Peyer's patch (tissue), 4 donors: ENCODE measurements at places on chromosomes 5 and 9.

- DNase-seq: no peak
These were observed 2.8 kb upstream of the ADAMTS12 start for GRCh38 chr5:33894566-33894965.

GRCh38 chr5:39604491-39604890 lies 179.7 kb upstream of the DAB2 start:
- DNase-seq: no peak

GRCh38 chr5:41683181-41683580 lies 172.8 kb upstream of the PLCXD3 start:
- DNase-seq: no peak

DNA sequence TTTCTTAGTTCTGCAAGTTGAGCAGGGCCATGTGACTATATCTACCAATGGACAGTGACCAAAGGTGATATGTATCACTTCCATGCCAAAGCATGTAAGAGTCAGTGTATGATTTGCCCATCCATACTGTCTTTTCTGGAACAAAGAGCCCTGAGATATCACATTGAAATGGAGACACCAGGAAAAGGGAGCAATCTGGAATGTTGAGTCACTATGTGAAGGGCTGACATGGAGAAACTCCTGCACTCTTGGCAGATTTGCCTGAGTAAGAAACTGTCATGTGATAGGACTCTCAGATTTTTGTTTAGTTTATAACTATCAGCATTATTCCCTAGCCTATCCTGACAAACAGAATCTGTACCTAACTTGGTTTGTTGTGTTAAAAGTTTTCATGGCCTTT lies 29.8 kb upstream of the TMEM161B start:
- DNase-seq: no peak

DNA sequence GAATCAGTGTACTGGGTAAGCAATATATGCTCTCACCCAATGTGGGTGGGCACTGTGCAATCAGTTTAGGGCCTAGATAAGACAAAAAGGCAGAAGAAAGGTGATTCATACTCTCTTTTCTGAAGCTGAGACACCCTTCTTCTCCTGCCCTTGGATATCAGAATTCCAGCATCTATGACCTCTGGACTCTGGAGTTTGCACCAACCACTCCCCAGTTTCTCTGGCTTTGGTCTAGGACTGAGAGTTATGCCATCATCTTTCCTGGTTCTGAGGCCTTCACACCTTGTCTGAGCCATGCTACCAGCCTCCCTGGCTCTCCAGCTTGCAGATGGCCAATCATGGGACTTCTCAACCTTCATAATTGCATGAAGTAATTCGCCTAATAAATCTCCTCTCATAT lies 724.6 kb upstream of the TYRP1 start:
- no peak for DNase-seq

GRCh38 chr5:149420545-149421371 lies 41.7 kb upstream of the IL17B start:
- DNase-seq: peak; percentile 63

GRCh38 chr5:153504726-153505125 lies 14.3 kb downstream of the GRIA1 start:
- DNase-seq: no peak

GRCh38 chr5:179403426-179404147 lies 58.3 kb upstream of the ADAMTS2 start:
- DNase-seq: no peak

- no peak for DNase-seq
These were observed 353.3 kb downstream of the ARHGEF28 start for GRCh38 chr5:73979321-73979720.

DNA sequence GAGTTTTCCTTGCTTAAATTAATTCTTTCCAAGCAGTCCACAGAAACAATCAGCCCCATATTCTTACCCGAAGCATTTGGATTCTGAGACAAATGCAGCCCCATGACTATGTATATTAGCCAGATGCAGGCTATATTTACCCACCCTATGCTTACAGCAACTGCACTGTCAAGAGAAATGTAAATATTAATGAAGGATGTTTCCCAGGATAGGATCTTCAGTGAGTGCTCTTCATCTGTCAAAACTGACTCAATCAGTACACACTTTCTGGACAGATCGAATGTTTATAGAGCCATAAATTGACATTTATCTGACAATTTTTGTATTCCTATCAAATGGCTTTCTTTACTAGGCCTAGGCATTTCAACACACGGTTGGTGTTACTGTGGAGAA lies 725.3 kb upstream of the SEMA6A start:
- DNase-seq: no peak

- no peak for DNase-seq
These were observed 160.1 kb upstream of the SPRY4 start for GRCh38 chr5:142484821-142485387.

DNA sequence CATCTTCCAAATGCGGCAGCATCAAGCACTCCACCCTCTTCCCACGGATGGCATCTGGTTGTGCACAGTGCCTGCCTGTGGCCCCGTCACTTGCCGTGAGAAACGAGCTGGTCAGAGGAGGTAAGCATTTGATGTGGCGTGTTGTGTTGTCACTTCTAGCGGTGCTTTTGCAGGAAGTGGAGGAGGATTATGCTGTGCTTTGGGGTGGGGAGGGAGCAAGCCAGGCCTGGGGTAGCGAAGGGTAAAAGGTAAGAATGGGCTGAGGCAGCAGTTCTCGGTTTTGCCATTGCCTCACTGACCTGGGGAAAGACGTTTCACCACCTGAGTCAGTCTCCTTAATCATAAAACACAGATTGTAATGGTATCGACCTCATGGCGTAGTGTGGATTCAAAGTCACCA lies 2.3 kb upstream of the POMT1 start:
- DNase-seq: peak; percentile 43

- no peak for DNase-seq
These were observed 25.2 kb upstream of the NREP start for GRCh38 chr5:111782216-111782615.

GRCh38 chr5:39057734-39058133 lies 16.5 kb downstream of the RICTOR start:
- no peak for DNase-seq

DNA sequence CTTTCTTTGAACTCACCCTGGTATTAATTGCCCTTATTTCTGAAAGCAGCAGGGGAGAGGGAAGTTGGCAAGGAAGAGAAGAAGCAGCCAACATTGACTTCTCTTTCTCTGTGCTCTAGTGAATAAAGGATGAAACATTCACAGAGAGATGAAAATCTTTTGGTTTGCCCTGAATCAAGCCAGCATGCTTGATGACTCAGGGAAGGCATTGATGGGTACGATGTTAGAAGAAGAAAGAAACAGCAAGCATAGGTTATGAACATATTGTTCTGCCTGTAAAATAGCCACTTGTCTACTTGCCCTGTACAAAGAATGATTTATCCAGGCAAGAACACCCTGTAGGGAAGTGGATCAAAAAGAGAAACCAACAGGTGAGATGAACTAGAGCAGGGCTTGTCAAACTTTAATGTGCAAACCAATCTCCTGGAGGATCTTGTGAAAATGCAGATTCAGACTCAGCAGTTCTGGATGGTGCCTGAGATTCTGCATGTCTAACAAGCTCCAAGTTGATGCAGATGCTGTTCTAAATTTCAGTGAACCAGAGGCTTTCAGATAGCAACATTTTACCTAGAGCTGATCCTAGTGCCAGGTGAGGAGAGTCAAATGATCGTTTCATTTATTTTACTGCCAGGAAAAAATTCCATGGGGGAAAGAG lies 586.6 kb upstream of the TLE4 start:
- no peak for DNase-seq

- DNase-seq: no peak
These were observed 225.7 kb downstream of the ASTN2 start for GRCh38 chr9:117189121-117189520.

DNA sequence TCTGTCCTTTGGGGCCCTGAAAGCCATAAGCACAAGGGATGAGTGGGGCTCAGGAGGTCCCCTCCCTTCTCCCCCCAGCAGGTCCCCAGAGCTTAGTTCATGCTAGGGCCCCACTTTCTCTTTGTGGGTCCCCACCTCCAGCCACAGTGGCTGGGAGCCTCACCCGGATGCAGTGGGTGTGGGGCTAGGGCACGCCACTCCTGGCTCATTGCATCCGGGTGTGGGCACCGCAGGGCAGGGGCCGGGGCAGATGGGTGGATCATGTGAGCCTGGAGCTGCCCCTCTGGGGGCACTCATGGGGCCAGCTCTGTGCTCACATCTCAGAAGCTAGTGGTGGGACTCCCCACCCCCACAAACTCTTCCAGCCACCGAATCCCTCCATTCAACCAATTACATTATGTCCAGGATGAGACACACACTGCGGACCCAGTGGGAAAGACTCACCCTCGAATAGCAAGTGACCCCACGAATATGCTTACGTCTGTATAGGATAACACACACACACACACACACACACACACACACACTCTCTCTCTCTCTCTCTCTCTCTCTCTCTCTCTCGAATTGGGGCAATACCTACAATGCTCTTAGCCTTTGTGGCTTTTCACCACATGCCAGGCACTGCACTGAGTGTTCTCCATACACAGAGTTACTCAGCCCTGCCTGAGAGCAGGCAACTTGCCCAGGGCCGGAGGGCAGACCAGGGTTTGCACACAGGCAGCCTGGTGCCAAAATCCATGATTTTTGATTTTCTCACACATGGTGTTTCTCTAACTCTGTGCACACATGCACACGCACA lies 16.8 kb upstream of the PHYKPL start:
- no peak for DNase-seq

DNA sequence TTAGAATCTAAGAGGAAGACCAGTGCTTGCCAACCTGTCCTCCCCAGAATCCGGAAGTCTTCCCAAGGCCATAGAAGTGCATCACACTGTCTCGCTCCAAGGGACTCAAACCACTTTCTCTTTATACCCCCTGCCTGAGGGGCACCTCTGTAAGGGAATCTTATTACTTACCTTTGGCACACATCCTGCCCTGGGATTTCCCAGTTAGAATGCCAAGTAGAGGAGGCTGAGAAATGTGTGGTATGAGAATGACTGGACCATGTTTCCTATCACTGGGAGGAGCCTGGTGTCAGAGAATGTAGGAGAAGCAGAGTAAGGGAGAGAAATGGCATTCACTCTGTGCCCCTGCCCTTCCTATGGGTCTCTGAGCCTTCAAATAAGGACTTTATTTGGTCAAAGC lies 85.8 kb downstream of the AOPEP start:
- no peak for DNase-seq

DNA sequence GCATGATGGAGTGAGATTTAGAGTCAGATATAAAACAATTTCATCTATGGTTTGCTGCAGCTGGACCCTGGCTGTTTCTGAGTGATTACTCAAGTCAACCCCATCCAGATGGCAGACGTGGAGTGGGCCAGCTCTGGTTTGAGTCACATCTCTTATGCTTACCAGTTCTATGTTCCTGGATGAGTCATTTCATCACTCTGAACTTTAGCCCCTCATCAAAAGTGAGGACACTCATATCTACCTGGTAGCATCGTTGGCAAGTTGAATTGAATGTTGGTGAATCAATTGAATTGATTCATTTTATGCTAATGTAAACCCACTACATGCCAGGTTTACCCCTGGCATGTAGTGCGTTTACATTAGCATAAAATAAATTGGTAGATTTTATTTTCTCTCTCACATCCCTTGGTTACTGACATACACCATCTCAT lies 176.4 kb downstream of the FGF18 start:
- DNase-seq: no peak

DNA sequence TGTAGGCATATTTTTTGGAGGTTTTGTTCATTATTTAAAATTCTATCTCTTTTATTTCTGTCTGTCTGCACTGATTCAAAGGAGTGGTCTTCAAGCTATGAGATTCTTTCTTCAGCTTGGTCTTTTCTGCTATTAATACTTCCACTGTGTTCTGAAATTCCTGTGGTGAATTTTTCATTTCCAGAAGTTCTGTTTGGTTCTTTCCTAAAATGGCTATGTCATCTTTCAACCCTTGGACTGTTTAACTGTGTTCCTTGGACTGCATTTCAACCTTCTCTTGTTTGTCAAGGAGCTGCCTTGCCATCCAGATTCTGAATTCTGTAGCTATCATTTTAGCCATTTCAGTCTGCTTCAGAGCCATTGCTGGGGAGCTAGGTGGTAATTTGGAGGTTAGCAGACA lies 76.3 kb downstream of the CERT1 start:
- DNase-seq: no peak
